ENCODE measurements at places on chromosomes 7 and 10. TPM values are rescaled to one million over a fixed set of nuclear protein-coding genes. Genes with fewer than 3 reads are reported as not detected.

GRCh38 chr7:128177768-128178550, 63.1 kb upstream of the LEP start:
- DNase-seq = no peak

DNA sequence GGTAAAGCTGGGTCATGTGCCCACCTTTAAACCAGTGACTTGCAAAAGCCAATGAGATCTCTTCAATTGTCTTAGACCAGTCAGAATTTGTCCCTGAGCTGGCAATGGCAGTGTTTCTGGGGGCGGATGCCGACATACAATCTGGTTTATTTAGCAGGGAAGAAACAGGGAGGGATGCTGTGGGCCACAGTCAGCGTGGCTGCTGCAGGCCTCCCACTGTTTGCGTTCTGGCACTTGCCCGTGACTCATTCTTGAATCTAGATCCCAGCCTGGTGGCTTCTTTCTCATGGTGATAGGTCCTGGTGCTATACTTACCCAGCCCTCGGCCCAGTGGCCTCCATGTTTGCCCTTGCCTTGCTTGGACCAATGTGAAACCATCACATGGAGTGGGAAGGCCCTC, 3.1 kb upstream of the CPA1 start:
- DNase-seq = no peak

GRCh38 chr7:12719141-12719919, 31.9 kb downstream of the ARL4A start:
- DNase-seq = no peak

The ZNF488 gene
- polyA plus RNA-seq = 1.4 TPM

DNA sequence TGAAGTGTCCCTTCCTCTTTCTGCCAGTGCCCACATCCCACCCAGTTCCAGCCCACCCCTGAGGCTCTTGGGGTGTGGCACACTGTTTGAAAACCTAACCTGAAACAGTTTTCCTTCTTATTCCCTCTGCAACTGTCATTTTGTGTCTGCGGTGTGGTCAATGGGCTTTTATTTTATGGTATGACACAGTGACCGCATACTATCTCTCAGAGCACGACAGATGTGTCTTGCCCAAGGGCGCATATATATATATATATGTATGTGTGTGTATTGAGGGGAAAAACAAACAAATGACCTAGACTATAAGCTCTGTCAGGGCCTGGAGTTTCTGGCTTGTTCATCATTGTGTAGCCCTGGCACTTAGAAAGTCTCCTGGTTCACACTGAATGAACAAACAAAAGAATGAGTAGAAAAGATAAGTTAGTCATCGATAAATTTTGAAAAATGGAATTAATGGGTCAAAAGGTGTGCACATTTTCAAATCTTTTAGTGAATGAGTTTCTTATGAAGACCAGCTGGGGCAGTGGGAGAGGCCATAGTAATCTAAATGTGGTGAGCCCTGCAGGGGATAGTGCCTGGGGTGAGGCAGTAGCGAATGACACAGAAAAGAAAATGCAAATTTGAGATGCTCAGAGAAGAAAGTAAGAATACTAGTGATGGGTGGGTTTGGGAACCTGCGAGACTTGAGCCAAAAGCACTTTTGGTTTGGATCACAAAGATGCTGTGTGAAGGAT, 198.4 kb downstream of the SNX10 start:
- DNase-seq = no peak

GRCh38 chr10:63605197-63605967, 84.2 kb downstream of the REEP3 start:
- no peak for DNase-seq

GRCh38 chr10:110759523-110759922, 112.2 kb upstream of the PDCD4 start:
- DNase-seq = no peak

The CDH23 gene
- polyA plus RNA-seq = 0.01 TPM

DNA sequence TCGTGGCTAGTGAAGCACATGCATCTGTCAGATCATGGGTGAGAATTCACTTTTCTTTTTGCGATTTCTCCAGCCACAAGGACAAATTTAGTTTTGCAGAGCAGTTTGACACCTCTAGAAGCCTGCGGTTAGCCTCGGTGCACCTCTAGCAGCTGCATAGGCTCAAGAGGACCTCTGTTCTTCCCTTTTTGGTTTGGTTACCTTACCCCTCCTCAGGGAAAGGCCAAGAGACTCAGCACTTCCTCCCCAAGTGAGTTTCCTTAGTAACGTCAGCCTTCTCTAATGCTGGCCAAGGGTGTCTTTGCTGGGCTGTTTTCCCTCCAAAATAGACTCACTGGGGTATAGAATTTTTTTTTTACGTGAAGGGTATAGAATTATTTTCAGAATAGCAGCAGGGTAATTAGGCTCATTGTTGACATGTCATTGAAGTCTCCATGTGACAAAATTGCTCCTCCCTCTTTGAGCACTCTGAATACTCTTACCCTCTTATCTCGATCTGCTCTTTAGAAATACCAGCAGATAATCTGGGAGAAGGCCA, 97.8 kb downstream of the AUTS2 start:
- no peak for DNase-seq

DNA sequence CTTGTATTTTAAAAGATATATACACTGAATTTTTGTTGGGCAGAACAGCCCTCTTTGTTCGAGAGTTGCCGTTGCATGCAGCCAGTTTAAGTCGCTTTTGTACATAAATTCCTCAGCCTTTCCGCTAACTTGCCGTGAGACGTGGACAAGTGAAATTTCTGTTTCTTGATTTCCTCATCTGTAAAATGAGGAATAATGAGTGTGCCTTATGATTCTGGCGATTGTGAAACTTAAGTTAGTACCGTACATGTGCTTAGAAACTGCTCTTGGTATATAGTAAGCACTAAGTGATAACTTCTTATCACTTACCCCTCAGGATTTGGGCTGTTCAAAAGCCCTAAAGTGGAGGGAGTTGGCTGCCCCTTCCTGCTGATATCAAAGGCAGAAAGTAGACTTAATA, 1.4 kb downstream of the CCNJ start:
- DNase-seq = no peak

Data from keratinocyte (primary cell).